Spinal cord (tissue), 10 donors: ENCODE measurements at places on chromosomes 4 and X. TPM values are rescaled to one million over a fixed set of nuclear protein-coding genes. Genes with fewer than 3 reads are reported as not detected.

Gene CD38
- 8.2 TPM for polyA plus RNA-seq

Gene UFSP2
- polyA plus RNA-seq, result 35.9 TPM

Gene MAGEA10
- polyA plus RNA-seq, result 0.06 TPM

Gene TMPRSS11F
- polyA plus RNA-seq, result 0.16 TPM

Gene GIMD1
- polyA plus RNA-seq, result not detected

Gene STATH
- polyA plus RNA-seq, result not detected

Gene FGFRL1
- polyA plus RNA-seq, result 43.7 TPM

- no peak overlapping the region for H3K27ac ChIP-seq
- H3K4me3 ChIP-seq, result no peak overlapping the region
- peaks cover 25% of the 10 kb centered on the region for H3K36me3 ChIP-seq
- peaks cover 2% of the 10 kb centered on the region for H3K27me3 ChIP-seq
- H3K4me1 ChIP-seq, result no peaks in the 10 kb centered on the region
Measured at GRCh38 chrX:47158131-47158530, 13.1 kb downstream of the RBM10 start.

DNA sequence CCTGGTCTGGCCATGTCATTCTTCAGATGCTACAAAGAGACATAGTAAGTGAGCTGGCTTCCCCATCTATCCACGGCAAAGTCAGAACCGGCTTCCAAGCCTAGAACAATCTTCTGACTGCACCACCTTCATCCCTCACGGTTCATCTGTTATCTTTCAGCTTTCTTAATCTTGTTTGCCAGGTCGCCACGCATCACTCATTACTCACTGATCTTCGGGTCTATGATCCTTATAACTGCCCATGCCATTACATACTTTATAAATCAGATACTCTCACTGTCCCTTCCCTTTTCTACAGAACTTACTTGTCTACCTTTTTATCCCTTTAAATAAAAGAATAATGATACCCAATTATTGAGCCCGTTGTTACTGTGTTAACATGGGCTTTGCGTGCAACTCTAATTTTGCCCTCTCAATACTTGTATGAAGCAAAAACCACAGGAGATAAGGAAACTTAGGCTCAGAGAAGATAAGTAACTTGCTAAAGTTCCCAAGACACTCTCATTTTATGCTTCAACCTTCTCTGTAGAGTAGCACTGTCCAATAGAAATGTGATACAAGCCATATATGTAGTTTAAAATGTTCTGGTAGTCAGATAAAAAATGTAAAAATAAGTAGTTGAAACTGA lies 171.7 kb downstream of the AMELX start:
- H3K4me1 ChIP-seq, result no peaks in the 10 kb centered on the region
- no peak overlapping the region for H3K27ac ChIP-seq
- no peaks in the 10 kb centered on the region for H3K36me3 ChIP-seq
- H3K27me3 ChIP-seq, result no peaks in the 10 kb centered on the region
- no peak for DNase-seq

DNA sequence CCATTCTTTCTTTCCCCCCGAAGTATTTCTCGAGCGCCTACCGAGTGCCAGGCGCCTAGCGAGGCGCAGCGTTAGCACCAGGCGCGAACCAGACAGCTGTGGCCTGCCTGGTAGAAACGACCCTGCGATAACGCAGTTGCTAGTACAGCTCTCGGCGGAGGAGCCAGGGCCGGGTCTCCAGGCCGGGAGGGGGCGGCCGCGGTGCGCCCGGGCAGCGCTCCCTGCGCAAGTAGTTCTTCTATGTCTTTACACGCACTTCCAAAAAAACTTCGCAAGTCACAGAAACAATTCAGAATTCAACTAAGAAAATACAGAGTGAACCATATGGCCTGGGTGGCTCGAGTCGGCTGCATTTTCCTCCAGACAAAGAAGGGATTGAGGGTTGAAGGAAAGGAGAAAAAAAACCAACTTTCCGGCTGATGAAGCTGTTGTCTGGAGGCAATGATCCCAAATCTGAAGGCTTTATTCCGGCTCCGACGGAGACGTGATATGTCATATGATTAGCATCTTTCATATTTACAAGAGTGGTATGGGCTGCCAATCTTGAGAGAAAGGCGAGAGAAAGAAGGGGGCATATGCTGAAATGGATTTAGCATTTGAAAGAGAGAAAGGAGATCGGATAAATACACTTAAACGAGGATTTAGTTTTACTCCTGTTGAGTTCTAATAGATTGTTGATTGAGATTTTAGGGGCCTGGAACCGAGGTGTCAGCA lies 7.2 kb upstream of the NEUROG2 start:
- peak overlapping the region; percentile 67 for H3K27ac ChIP-seq
- peaks cover 23% of the 10 kb centered on the region for H3K4me1 ChIP-seq
- peaks cover 85% of the 10 kb centered on the region for H3K27me3 ChIP-seq
- H3K4me3 ChIP-seq, result peak overlapping the region; percentile 49
- no peak for DNase-seq

GRCh38 chr4:172850838-172851237 lies 317.8 kb upstream of the GALNT7 start:
- H3K4me1 ChIP-seq, result no peaks in the 10 kb centered on the region
- H3K4me3 ChIP-seq, result no peak overlapping the region
- H3K27me3 ChIP-seq, result no peaks in the 10 kb centered on the region
- no peak for DNase-seq

DNA sequence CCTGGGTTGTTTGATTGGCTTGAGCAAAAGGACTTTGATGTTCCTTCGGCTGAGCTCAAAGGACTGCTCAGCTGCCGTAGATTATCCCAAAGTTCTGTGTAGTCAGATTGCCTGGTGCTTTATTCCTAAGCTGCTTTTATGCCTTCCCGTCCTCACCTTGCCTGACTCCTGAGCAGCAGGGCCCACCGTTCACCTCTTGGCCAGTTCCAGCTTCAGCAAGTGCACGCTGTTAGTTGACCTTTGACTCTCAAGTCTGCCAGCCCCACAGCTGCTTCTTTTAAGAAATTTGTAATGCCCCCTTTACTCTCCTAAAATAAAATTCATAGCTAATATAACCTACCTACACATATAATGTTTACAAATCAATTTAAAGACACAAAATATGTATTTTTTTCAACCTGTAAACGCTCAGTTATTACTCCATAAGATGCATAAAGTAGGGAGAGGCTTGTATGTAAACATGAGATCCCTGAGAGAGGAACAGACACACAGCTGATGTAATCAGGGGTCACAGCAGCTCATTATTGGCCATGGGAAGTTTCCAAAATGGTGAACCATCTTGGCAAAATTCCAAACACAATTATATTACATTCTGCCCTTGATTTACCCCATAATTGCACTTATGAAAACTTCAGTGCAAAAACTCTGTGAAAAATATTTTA lies 28.6 kb downstream of the UCHL1 start:
- H3K36me3 ChIP-seq, result no peaks in the 10 kb centered on the region
- no peak overlapping the region for H3K4me3 ChIP-seq
- no peaks in the 10 kb centered on the region for H3K27me3 ChIP-seq
- H3K4me1 ChIP-seq, result no peaks in the 10 kb centered on the region

- H3K27me3 ChIP-seq, result no peaks in the 10 kb centered on the region
- peak overlapping the region; percentile 37 for H3K27ac ChIP-seq
- H3K4me3 ChIP-seq, result no peak overlapping the region
- no peak for DNase-seq
Measured at GRCh38 chr4:41427306-41427882, 110.6 kb upstream of the LIMCH1 start.

- H3K4me1 ChIP-seq, result no peaks in the 10 kb centered on the region
- H3K36me3 ChIP-seq, result no peaks in the 10 kb centered on the region
- H3K27ac ChIP-seq, result no peak overlapping the region
- H3K4me3 ChIP-seq, result no peak overlapping the region
- H3K27me3 ChIP-seq, result peaks cover 2% of the 10 kb centered on the region
Measured at GRCh38 chr4:152062936-152063620, 302.3 kb upstream of the GATB start.

DNA sequence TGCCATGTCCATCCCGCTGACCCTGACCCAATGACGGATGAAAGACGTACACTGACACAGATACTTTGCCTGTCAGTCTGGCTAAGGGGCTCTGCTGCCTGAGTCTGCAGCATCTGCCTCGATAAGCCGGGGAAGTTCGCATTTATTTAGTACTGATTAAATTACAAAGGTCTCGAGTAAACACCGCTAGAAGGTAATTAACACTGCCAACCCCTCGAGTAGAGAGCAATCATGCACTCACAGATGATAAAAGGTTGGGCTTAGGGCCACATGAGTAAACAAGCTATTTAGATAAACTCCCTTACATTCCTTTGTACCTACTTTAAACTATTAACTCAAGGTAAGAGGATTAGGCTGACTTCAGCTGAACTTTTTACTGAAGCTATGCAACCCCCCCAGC lies 16.0 kb upstream of the RBMXL3 start:
- H3K4me3 ChIP-seq, result no peak overlapping the region
- H3K4me1 ChIP-seq, result no peaks in the 10 kb centered on the region
- no peak overlapping the region for H3K27ac ChIP-seq
- peaks cover 15% of the 10 kb centered on the region for H3K27me3 ChIP-seq
- DNase-seq, result no peak

DNA sequence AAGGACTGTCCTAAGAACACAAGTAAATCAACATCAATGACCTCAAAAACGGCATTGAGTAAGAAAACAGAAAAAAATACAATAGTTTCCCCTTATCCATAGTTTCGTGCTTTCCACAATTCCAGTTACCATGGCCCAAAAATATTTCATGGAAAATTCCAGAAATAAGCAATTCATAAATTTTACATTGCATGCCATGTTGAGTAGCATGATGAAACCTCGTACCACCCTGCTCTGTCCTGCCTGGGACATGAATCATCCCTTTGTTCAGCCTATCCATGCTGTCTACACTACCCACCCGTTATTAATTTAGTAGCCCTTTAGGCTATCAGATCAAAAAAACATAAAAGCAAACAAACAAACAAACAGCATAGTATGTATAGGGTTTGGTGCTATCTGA lies 51.1 kb downstream of the KLF3 start:
- H3K27me3 ChIP-seq, result no peaks in the 10 kb centered on the region
- no peak overlapping the region for H3K4me3 ChIP-seq
- H3K36me3 ChIP-seq, result no peaks in the 10 kb centered on the region
- H3K27ac ChIP-seq, result no peak overlapping the region

GRCh38 chrX:70924294-70924911 lies 6.5 kb downstream of the SLC7A3 start:
- no peaks in the 10 kb centered on the region for H3K36me3 ChIP-seq
- no peak for DNase-seq
- H3K4me1 ChIP-seq, result no peaks in the 10 kb centered on the region

DNA sequence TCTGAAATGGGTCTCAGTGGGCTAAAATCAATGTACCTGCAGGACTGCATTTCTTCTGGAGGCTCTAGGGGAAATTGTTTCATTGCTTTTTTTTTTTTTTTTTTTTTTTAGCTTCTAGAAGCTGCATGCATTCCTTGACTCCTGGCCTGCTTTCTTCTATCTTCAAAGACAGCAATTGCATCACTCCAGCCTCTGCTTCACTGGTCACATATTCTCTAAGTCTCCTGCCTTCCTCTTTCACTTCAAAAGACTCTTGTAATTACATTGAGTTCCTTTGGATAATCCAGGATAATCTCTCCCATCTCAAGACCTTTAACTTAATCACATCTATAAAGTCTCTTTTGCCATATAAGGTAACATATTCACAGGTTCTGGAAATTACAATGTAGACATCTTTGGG lies 11.3 kb upstream of the PCYT1B start:
- peaks cover 2% of the 10 kb centered on the region for H3K27me3 ChIP-seq
- H3K36me3 ChIP-seq, result no peaks in the 10 kb centered on the region
- DNase-seq, result no peak
- no peaks in the 10 kb centered on the region for H3K4me1 ChIP-seq

- H3K27me3 ChIP-seq, result peaks cover 2% of the 10 kb centered on the region
- no peaks in the 10 kb centered on the region for H3K36me3 ChIP-seq
- H3K4me1 ChIP-seq, result no peaks in the 10 kb centered on the region
- H3K27ac ChIP-seq, result no peak overlapping the region
Measured at GRCh38 chrX:95950679-95951078, 734.0 kb upstream of the DIAPH2 start.

- H3K4me1 ChIP-seq, result no peaks in the 10 kb centered on the region
- no peak overlapping the region for H3K4me3 ChIP-seq
- H3K27me3 ChIP-seq, result no peaks in the 10 kb centered on the region
Measured at GRCh38 chrX:123330229-123330942, 146.3 kb downstream of the GRIA3 start.

DNA sequence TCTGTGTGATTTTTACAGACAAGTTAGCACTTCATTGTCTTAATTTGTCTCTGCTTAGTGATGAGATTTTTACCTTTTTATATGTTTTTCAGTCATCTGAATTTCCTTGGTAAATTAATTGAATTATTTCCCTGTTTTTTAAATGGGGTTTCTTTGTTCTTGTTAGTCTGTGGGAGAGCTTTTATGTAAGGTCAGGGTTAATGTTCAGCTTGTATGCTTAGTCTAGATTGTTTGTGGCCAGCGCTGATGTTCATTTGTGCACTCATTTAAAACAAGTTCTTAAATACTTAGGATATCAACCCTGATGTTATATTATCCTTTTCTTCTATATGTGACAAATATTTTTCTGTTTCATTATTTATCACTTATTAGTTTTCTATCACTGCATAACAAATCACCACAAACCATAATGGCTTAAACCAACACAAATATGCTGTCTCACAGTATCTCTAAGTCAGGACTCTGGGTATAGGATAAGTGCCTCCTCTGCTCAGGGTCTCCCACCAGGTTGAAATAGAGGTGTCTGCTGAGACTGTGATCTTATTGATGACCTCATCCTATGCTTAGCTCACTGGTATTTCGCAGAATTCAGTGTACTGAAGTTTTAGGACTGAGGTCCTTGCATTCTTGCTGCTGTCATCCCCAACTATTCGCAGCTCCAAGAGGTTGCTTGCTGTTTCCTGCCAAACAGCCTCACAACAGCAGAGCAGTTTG lies 53.2 kb downstream of the ATP10D start:
- H3K27me3 ChIP-seq, result no peaks in the 10 kb centered on the region
- no peak overlapping the region for H3K27ac ChIP-seq
- no peak overlapping the region for H3K4me3 ChIP-seq
- H3K4me1 ChIP-seq, result no peaks in the 10 kb centered on the region
- H3K36me3 ChIP-seq, result no peaks in the 10 kb centered on the region

GRCh38 chr4:7361280-7361895 lies 73.3 kb downstream of the PSAPL1 start:
- no peaks in the 10 kb centered on the region for H3K27me3 ChIP-seq
- peaks cover 49% of the 10 kb centered on the region for H3K4me1 ChIP-seq
- H3K27ac ChIP-seq, result no peak overlapping the region

GRCh38 chrX:53223068-53223693 lies 1.8 kb downstream of the KDM5C start:
- peaks cover 27% of the 10 kb centered on the region for H3K4me1 ChIP-seq
- peak overlapping the region; percentile 94 for H3K4me3 ChIP-seq
- no peak overlapping the region for H3K27ac ChIP-seq

- DNase-seq, result no peak
- H3K27ac ChIP-seq, result no peak overlapping the region
- H3K36me3 ChIP-seq, result no peaks in the 10 kb centered on the region
- H3K4me1 ChIP-seq, result no peaks in the 10 kb centered on the region
- no peaks in the 10 kb centered on the region for H3K27me3 ChIP-seq
Measured at GRCh38 chr4:44965435-44966095, 239.2 kb upstream of the GNPDA2 start.

- no peaks in the 10 kb centered on the region for H3K27me3 ChIP-seq
- no peaks in the 10 kb centered on the region for H3K36me3 ChIP-seq
- no peak overlapping the region for H3K27ac ChIP-seq
- no peak overlapping the region for H3K4me3 ChIP-seq
- no peaks in the 10 kb centered on the region for H3K4me1 ChIP-seq
- DNase-seq, result no peak
Measured at GRCh38 chr4:98706935-98707334, 48.5 kb upstream of the TSPAN5 start.

- no peak overlapping the region for H3K4me3 ChIP-seq
- DNase-seq, result no peak
- H3K27ac ChIP-seq, result no peak overlapping the region
- H3K4me1 ChIP-seq, result no peaks in the 10 kb centered on the region
- no peaks in the 10 kb centered on the region for H3K36me3 ChIP-seq
Measured at GRCh38 chrX:112513154-112513553, 166.6 kb downstream of the LHFPL1 start.
